ENCODE measurements at places on chromosomes 4 and X. TPM values are rescaled to one million over a fixed set of nuclear protein-coding genes. Genes with fewer than 3 reads are reported as not detected.
A peak's percentile ranks its signal among the peaks of the same experiment; 100 is the strongest.

Gene PRDX4
- 83.2 TPM for total RNA-seq

Gene PARM1
- not detected for total RNA-seq

Gene COX7B2
- not detected for total RNA-seq

Gene CSAG3
- total RNA-seq = 0.78 TPM

Gene ABLIM2
- total RNA-seq = 0.36 TPM

Gene VSIG1
- total RNA-seq = not detected

DNA sequence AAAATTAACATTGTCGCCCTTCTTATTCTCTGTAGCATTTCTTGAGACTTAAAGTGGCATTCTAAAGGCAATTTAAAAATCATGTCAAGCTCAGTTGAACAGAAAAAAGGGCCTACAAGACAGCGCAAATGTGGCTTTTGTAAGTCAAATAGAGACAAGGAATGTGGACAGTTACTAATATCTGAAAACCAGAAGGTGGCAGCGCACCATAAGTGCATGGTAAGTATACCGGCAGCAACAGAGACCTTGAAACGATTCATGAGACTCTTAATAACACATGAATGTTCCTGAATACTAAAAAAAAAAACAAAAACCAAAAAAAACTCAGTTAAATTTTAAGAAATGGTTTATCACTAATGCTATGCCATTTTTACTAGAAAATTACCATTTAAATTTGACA lies 82.4 kb upstream of the HPRT1 start:
- H3K4me3 ChIP-seq = peak overlapping the region; percentile 11
- H3K4me1 ChIP-seq = peaks cover 20% of the 10 kb centered on the region
- no peak for DNase-seq
- H3K27me3 ChIP-seq = no peaks in the 10 kb centered on the region
- peaks cover 24% of the 10 kb centered on the region for H3K36me3 ChIP-seq

GRCh38 chrX:15413101-15413500 lies 28.9 kb upstream of the VEGFD start:
- no peaks in the 10 kb centered on the region for H3K27me3 ChIP-seq
- no peaks in the 10 kb centered on the region for H3K36me3 ChIP-seq
- no peak overlapping the region for H3K27ac ChIP-seq

DNA sequence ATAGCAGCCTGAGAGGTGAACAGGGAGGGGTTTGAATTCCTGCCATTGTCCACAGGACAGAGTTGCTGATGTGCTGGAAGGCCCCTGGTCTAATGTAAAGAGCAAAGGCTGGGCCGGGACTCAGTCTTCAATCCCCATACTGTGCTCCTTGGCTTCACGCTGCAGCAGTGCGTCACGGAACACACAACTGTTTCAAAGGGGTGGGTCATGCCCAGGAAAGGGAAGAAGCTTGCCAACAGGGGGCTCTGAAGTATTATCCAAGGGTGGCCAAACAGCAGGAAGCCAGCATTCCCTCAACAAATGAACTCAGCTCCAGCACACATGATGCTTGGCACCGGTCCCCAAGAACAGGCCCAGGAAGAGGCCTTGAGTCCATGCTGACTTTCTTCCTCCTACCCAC lies 122.5 kb downstream of the NFKB1 start:
- H3K36me3 ChIP-seq = peaks cover 4% of the 10 kb centered on the region
- no peak overlapping the region for H3K27ac ChIP-seq
- H3K4me1 ChIP-seq = peaks cover 69% of the 10 kb centered on the region
- DNase-seq = no peak

GRCh38 chr4:48483777-48484493 lies 792 bp downstream of the SLC10A4 start:
- peak overlapping the region; percentile 55 for H3K4me3 ChIP-seq
- peaks cover 72% of the 10 kb centered on the region for H3K27me3 ChIP-seq
- H3K36me3 ChIP-seq = peaks cover 3% of the 10 kb centered on the region
- DNase-seq = no peak
- H3K27ac ChIP-seq = no peak overlapping the region

DNA sequence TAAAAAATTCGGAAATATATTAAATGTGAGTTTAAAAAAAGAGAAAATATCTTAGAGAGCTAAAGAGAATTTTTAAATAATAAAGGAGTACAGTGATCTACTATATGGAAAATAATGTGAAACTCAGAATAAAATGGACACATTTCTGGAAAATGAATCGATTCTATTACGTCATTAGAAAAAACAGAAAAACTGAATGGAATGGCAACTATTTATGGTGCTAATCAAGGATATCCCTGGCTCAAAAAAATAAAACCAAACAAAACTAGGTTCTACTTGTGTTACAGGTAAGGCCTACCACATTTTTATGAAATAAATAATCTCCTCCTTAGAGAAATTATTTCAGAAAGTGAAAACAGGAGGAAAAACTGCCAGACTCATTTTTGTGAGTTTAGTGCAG lies 5.5 kb upstream of the SLC7A11 start:
- H3K4me1 ChIP-seq = peaks cover under 1% of the 10 kb centered on the region
- no peak for DNase-seq
- no peak overlapping the region for H3K27ac ChIP-seq
- no peak overlapping the region for H3K4me3 ChIP-seq

- peaks cover 5% of the 10 kb centered on the region for H3K4me1 ChIP-seq
- no peak overlapping the region for H3K4me3 ChIP-seq
- H3K27ac ChIP-seq = no peak overlapping the region
- peaks cover 48% of the 10 kb centered on the region for H3K36me3 ChIP-seq
- no peaks in the 10 kb centered on the region for H3K27me3 ChIP-seq
Measured at GRCh38 chr4:121674696-121675095, 22.1 kb downstream of the ANXA5 start.

- no peaks in the 10 kb centered on the region for H3K4me1 ChIP-seq
- no peak overlapping the region for H3K4me3 ChIP-seq
- H3K27ac ChIP-seq = no peak overlapping the region
- DNase-seq = no peak
- H3K36me3 ChIP-seq = no peaks in the 10 kb centered on the region
Measured at GRCh38 chr4:65302145-65302544, 368.1 kb downstream of the EPHA5 start.

DNA sequence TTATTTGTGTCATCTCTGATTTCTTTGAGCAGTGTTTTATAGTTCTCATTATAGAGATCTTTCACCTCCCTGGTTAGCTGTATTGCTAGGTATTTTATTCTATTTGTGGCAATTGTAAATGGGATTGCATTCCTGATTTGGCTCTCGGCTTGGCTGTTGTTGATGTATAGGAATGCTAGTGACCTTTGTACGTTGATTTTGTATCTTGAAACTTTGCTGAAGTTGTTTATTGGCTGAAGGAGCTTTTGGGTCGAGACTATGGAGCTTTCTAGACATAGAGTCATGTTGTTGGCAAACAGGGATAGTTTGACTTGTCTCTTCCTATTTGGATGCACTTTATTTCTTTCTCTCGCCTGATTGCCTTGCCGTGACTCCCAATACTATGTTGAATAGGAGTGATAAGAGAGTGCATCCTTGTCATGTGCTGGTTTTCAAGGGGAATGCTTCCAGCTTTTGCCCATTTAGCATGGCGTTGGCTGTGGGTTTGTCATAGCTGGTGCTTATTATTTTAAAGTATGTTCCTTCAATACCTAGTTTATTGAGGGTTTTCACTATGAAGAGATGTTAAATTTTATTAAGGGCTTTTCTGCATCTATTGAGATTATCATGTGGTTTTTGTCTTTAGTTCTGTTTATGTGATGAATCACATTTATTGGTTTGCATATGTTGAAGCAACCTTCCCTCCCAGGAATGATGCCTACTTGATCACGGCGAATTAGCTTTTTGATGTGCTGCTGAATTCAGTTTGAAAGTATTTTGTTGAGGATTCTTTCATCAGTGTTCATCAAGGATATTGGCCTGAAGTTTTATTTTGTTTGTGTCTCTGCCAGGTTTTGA lies 72.7 kb upstream of the BOD1L1 start:
- DNase-seq = no peak
- no peak overlapping the region for H3K4me3 ChIP-seq
- H3K27me3 ChIP-seq = no peaks in the 10 kb centered on the region
- H3K4me1 ChIP-seq = no peaks in the 10 kb centered on the region
- H3K36me3 ChIP-seq = no peaks in the 10 kb centered on the region
- H3K27ac ChIP-seq = no peak overlapping the region

DNA sequence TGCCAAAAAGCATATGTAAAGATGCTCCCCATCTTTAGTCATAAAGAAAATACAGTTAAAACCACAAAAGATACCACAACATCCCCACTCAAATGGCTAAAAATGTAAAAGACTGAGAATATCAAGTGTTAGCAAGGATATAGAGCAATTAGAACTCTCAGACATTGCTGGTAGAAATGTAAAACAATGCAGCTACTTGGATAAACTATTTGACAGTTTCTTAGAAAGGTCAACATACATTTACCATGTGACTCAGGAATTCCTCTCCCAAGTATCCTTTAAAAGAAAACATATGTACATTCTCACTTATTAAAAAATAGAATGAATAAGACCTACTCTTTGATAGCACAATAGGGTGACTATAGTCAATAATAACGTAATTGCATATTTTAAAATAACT lies 173.7 kb downstream of the HNRNPD start:
- no peaks in the 10 kb centered on the region for H3K36me3 ChIP-seq
- no peaks in the 10 kb centered on the region for H3K4me1 ChIP-seq
- H3K27ac ChIP-seq = no peak overlapping the region
- peaks cover 6% of the 10 kb centered on the region for H3K27me3 ChIP-seq
- no peak for DNase-seq
- no peak overlapping the region for H3K4me3 ChIP-seq

DNA sequence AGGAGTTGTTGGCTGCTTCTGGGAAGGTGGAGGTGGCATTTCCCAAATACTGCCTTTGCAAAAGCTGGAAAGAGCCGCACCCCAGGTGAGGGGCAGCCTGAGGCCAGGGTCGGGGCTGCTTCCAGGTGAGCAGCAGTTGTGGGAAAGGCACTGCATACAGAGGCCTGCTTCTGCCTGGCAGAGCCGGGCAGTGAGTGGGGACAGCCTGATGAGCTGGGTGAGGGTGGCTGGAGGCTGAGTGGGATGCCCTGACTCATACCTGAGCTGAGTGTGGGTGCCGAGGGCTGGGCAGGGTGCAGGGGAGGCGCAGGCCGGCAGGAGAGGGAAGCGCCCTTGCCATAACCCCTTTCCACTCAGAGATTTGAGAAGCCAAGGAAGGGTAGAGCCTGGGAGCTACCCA lies 6.5 kb upstream of the PSAPL1 start:
- no peak for DNase-seq
- H3K27ac ChIP-seq = no peak overlapping the region
- H3K4me1 ChIP-seq = no peaks in the 10 kb centered on the region
- no peaks in the 10 kb centered on the region for H3K36me3 ChIP-seq
- H3K4me3 ChIP-seq = no peak overlapping the region
- H3K27me3 ChIP-seq = no peaks in the 10 kb centered on the region

- peaks cover 4% of the 10 kb centered on the region for H3K36me3 ChIP-seq
- no peak for DNase-seq
- peaks cover 2% of the 10 kb centered on the region for H3K27me3 ChIP-seq
Measured at GRCh38 chrX:71514367-71515037, 18.4 kb upstream of the OGT start.

GRCh38 chr4:7932287-7932686 lies 7.4 kb downstream of the AFAP1 start:
- no peaks in the 10 kb centered on the region for H3K36me3 ChIP-seq
- no peak overlapping the region for H3K27ac ChIP-seq
- DNase-seq = no peak
- H3K4me3 ChIP-seq = no peak overlapping the region

DNA sequence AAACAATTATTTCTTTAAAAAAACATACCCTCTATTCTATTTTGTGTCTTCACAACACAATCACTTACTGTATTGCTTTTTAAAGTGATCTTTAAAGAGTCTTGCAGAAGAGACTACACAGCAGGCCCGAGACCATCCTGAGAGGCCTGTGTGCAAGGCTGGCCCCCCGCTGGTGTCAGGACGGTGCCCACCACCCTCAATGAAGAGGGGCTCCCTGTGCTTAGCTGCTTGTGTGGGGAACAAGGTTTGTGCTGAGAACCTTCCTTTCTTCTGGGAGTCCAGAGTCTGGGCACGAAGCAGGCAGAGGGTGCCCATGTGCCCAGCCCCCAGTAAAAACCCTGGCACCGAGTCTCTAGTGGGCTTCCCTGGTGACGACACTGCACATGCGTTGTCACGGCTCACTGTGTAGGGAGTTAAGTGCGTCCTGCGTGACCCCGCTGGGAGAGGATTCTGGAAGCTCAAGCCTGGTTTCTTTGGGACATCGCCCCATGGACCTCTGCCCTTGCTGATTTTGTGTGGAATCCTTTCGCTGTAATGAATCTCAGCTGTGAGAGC lies 22.0 kb downstream of the RGS12 start:
- no peak overlapping the region for H3K27ac ChIP-seq
- no peaks in the 10 kb centered on the region for H3K36me3 ChIP-seq
- DNase-seq = no peak
- H3K4me3 ChIP-seq = no peak overlapping the region
- no peaks in the 10 kb centered on the region for H3K4me1 ChIP-seq

DNA sequence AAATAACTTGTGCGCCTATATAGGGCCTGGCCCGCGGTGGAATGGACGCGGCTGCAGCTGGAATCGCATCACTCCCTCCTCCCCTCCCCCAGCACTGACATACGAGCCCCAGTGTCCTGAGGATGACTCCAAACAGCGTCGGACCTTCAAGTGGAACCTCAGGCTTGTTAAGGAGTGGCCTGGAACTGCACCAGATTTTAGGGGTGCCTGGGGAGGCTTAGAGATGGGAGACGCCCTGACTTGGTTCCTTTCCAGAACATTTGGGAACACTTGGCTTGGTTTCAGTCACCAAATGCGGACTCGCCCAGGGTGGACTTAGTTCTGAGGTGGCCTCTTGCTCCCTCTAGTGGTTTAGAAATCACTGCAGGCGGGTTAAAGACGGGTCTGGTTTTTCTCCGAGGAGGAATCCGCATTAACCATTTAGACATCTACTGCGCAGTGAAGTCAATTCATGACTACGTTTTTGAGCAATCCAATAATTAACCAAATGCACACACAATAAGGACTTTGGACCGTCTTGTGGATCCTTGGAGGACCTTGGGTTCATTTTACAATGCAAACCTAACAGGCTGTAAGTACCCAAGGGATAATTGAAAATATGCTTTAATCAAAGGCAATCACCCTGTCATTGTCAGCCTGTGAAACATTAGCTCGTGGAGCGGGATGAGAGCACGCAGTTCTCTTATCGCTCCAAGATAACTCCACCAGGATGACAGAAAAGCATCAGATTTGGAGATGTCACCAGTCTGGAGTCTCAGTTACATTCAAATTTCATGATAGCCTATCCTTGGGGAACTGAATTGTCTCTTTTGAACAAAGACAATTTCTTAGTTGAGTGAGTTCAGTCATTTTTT lies 11.2 kb upstream of the PDGFRA start:
- no peak overlapping the region for H3K4me3 ChIP-seq
- H3K27ac ChIP-seq = no peak overlapping the region
- H3K4me1 ChIP-seq = peaks cover 4% of the 10 kb centered on the region
- peak; percentile 19 for DNase-seq

GRCh38 chr4:88955580-88956380 lies 101.2 kb downstream of the FAM13A start:
- no peak overlapping the region for H3K4me3 ChIP-seq
- no peak for DNase-seq
- no peak overlapping the region for H3K27ac ChIP-seq
- H3K36me3 ChIP-seq = peaks cover 8% of the 10 kb centered on the region
